NCI-H1436 treated with DMSO at 0.1 percent for 48 hours (cell line): ENCODE measurements at places on chromosomes 12 and 14.
A peak's percentile ranks its signal among the peaks of the same experiment; 100 is the strongest.

DNA sequence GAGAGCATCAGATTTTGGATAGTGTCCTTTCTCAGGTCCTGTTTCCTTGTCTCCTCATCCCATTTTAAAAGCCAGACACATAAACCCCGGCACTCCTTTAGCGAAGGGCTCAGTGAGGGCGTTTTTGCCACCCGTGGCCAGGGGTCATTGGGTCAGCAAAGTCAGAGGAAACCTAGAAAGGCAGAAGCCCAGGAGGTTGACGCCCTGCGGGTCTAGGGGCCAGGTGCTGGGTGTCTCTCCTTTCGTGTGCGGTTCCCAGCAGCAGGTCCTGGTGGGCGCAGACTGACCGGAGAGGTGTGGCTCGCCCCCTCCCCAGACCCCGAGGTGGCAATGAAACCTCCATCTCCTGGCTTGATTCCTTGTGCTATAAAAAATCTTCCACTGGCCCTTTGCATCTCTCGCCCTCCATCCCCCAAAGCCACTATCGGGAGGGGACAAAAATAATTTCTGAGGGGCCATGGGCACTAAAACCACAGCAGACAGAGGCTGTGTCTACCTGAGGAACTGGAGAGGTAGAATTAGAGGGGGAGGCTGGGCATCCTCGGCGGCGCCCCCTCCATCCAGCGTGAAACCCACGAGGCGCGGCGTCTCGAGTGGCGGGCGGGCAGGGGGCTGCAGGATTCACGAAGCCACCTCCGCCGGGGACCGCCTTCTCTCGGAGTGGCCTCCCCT, 858 bp upstream of the FRMD6 start:
- no peak for DNase-seq

DNA sequence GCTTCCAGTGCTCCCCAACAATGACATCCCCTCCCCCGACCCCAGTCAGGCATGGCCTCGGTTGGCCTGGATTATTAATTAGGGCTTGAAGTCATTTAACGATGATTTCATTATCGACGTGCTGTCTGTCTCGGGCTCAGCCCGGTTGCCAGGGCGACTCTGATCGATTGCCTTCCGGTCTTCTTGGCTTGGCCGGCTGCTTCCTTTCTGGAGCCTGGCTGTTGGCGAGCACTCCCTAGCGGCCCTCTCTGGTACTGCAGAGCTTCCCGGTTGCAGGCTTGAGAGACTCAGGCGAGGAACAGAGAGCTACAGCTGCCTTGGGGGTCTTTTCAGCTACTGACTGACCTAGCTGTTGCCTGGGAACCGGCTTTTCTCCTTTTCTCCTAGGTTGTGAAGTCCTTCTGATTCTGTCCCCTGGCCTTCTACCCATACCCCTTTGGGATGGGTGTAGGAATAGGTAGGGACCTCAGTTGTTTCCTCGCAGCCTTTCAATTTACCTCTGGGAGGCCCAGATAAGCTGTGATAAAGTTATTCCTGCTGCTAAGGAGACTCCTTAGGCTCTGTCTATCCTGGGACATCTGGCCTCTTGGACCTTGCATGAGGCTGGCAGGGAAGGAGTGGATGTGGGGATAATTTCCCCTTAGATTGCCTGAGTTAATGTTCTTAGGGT, 5.5 kb upstream of the CISTR start:
- no peak for DNase-seq

DNA sequence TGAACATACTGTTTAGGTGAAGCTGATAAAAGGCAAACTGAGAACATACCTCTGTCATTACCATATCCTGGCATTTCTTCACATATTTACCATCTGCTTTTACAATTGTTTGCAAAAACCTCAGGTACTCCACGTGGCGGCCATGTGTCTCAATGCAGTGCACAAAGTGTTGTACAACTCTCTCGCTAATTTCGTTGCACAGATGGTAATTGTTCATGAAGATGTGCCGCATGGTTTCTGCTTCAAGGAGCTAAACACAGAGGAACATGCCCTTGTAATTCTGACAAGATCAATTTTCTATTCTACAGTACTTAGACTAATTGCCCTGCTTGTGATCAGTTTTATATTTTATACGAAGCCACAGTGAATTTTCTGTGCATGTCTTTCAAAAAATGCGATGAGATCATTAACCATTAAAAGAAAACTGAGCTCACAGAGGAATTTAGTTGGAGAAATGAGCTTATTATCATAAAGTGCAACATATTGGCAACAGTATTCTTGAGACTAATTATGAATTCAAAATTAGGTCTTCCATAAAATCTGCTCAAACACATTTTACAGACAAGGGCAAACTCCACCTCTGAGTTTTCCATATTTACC, 233.8 kb downstream of the ITPR2 start:
- no peak for DNase-seq

- no peak for DNase-seq
These were observed 20.6 kb upstream of the SNRPF start for GRCh38 chr12:95838125-95838524.

GRCh38 chr14:43207189-43207588, 1299.9 kb downstream of the FSCB start:
- DNase-seq = no peak

DNA sequence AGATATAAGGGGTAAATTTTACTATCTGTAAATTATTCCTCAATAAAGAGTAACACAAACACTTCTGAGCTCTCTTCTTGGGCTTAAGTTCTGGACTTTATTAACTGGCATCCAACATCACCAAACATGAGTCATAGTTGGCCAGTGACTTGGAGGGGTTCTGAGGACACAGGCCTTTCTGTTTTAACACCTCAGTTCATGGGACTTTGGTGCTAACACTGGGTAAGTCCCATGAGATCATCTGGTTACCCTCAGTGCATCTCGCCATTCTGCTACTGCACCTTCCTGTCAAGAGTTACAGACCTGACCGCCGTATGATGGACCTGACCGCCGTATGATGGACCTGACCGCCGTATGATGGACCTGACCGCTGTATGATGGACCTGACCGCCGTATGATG, 9.9 kb downstream of the SLC15A4 start:
- no peak for DNase-seq

GRCh38 chr12:106729611-106730010, 44.9 kb upstream of the RIC8B start:
- DNase-seq = no peak

DNA sequence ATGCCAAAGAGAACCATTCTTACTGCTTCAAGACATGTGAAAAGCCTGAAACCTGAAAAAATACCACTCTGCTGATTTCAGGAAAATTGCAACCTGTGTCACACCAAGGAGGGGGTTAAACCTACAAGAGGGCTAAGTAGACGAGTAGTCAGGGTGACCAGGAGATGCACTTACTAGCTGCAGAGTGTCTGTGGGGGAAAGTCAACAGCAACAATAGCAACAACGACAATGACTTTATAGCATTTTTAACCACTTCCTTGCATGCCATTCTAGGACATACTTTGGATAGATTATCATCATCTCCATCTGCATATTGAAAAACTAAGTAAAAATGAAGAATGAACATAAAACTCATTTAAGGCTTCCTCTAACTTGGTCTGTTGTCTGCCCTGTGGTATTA, 902.7 kb downstream of the BCL11B start:
- no peak for DNase-seq

DNA sequence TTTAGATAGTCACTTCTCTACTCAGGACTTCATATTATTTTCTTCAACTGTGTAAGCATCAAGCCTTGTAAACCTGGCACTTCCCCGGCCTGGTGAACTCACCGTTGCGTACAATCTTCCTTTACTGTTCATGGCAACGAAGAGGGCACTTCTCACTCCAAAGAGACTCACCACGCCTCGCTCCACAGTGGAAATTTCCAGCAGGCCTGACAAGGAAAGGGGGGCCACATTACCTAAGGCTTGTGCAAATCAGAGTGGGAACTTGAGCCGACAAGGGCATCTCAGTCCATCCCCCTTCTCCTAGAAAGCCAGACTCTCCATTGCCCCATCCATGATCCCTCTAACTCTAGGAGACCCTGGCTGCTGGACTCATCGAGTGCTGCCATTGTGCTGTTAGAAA, 1.6 kb downstream of the FGF6 start:
- no peak for DNase-seq

- no peak for DNase-seq
These were observed 572 bp upstream of the ACSS3 start for GRCh38 chr12:81077329-81077685.

DNA sequence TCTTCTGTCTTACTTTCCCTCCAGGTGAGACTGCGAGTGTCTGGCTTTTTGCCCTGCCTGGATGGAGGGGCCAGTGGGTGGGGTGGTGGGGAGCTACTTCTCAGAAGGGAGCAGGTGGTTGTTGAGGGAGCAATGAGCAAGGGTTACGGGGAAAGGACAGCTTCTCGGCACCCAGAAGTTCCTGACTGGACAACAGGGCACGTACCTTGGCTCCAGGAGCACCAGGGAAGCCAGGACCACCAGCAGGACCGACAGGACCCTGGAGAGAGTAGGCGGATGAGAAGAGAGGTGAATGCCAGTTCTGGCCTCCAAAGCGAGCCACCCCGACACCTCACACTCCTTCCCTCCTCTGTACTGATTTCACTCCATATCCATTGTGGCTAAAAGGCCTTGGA, 15.3 kb downstream of the COL2A1 start:
- no peak for DNase-seq

- DNase-seq = no peak
These were observed 156.8 kb upstream of the TMTC2 start for GRCh38 chr12:82529954-82530353.

DNA sequence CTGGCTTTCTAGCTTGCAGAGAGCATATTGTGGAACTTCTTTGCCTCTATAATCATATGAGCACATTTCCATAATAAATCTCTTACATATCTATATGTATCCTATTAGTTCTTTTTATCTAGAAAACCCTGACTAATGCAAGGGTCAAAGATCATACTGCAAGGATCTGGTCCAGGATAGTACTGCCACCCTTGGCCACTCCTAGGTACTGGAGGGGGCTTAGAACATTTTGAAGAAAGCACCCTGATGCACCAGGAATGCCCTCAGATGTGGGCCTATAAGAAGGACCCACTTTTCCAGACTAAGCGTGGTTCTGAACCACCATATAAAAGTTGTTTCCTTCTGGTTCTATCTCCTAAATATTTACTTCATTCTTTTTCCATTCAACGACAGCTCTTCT, 14.6 kb downstream of the ATXN7L3B start:
- DNase-seq = no peak

GRCh38 chr12:45342848-45343247, 127.0 kb downstream of the ANO6 start:
- DNase-seq = no peak

DNA sequence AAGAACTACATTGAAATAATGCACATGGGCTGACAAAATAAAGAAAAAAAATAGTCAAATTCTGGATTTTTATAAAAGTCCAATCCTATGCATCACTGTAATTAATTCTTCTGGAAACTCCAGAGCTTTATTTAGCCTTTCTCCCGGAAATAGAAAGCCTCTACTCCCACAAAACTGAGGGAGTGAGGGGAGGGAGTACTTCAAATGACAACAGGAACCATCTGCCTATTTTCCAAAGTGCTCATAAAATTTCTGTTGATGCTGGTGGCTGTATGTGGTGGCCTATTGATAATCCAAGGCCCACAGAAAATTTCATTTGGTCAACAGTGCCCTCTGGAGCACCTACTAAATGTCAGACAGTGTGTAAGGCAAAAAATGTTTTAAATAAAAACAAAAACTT, 64.6 kb downstream of the KIF21A start:
- no peak for DNase-seq

GRCh38 chr12:106062693-106063092, 76.1 kb downstream of the NUAK1 start:
- no peak for DNase-seq

GRCh38 chr12:103799857-103800771, 40.9 kb downstream of the NT5DC3 start:
- DNase-seq = peak; percentile 48

- peak; percentile 18 for DNase-seq
These were observed at the start of gene NFE2 for GRCh38 chr12:54300732-54301427. Gene NFE2, minus strand, starts transcription at chr12:54301015. Its CDS starts 5,767 bp downstream, at chr12:54295248.

- no peak for DNase-seq
These were observed 6.0 kb upstream of the GTSF1 start for GRCh38 chr12:54479421-54479820.

GRCh38 chr12:123267991-123268843, 3.4 kb downstream of the CDK2AP1 start:
- no peak for DNase-seq

DNA sequence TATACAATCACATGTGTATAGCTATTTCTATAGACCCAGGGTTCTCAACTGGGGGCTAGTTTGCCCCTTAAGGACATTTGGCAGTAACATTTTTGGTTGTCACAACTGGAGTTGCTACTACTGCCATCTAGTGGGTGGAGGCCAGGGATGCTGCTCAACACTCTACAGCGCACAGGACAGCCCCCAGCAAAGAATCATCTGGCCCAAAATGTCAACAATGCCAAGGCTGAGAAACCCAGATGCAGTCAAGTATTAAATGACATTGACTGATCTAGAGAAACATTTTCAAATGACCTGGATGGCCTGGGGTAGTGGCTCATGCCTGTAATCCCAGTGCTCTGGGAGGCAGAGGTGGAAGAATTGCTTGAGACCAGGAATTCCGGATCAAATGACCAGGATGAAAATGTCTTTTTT, 5.8 kb downstream of the WSB2 start:
- DNase-seq = no peak

- DNase-seq = no peak
These were observed 1.4 kb upstream of the RDH5 start for GRCh38 chr12:55718624-55719275.

GRCh38 chr12:90501412-90501811, 453.6 kb downstream of the CCER1 start:
- DNase-seq = no peak

GRCh38 chr12:97575403-97576193, 113.0 kb downstream of the RMST start:
- DNase-seq = no peak

- DNase-seq = no peak
These were observed 41.5 kb downstream of the FAM186A start for GRCh38 chr12:50354908-50355307.

GRCh38 chr14:43789458-43789857, 717.6 kb downstream of the FSCB start:
- no peak for DNase-seq

- DNase-seq = no peak
These were observed 35.8 kb downstream of the GRIN2B start for GRCh38 chr12:13945641-13946040.
